A549 treated with dexamethasone at 1 μM for 4 hours (cell line): ENCODE measurements at places on chromosomes 16 and 17. TPM values are rescaled to one million over a fixed set of nuclear protein-coding genes. Genes with fewer than 3 reads are reported as not detected.

The SMIM22 gene
- not detected in 5 replicates for total RNA-seq

The KRT17 gene
- 0.63 to 1.8 TPM (median 0.79 TPM) in 5 replicates for total RNA-seq

The KRT32 gene
- 0.05 to 0.07 TPM (median 0.06 TPM) in 3 of 5 replicates, not detected in the others for total RNA-seq

The DBNDD1 gene
- 43.4 to 61.0 TPM (median 59.3 TPM) in 5 replicates for total RNA-seq

The HOXB8 gene
- 5.3 to 6.8 TPM (median 5.9 TPM) in 5 replicates for total RNA-seq
